Endodermal cell (in vitro differentiated cells): ENCODE measurements at places on chromosomes 3 and 15.

DNA sequence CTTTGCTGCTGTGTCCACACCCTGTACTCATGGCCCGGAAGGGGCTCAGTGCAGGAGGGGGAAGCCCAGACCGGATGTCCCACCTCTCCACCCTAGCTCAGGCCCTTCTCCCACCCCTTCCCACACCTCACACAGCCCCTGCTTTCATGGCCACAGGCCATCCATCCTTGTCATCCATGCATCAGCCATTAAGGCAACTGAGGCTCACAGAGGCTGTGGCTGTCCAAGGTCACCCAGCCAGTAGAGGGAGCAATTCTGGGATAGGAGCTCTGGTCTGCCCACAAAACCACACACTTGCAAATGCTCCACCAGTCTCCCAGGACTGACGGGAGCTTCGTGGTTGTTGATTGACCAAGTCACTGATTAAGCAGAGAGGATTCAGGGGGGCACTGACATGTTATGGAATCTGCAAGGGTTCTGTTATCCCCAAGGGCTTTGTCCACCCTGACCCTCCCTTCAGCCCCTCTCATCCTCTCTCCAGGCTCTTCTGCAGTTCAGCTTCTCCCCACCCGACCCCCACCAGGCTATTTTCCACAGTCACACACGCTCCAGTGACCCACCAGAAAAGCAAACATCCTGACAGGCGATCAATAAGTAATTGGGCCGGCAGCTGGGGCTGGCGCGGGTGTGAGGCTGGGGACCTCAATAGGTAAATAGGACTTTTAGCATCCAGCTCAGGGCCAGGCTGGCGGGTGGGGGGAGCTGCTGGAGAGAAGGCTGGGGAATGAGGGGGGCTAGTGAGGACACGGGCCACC lies 15.1 kb downstream of the LINGO1 start:
- peak; percentile 82 for DNase-seq

- no peak for DNase-seq
Observed at GRCh38 chr15:32908135-32908801, 190.5 kb downstream of the GREM1 start.

- DNase-seq: no peak
Observed at GRCh38 chr3:51044982-51045381, 340.1 kb upstream of the MANF start.

DNA sequence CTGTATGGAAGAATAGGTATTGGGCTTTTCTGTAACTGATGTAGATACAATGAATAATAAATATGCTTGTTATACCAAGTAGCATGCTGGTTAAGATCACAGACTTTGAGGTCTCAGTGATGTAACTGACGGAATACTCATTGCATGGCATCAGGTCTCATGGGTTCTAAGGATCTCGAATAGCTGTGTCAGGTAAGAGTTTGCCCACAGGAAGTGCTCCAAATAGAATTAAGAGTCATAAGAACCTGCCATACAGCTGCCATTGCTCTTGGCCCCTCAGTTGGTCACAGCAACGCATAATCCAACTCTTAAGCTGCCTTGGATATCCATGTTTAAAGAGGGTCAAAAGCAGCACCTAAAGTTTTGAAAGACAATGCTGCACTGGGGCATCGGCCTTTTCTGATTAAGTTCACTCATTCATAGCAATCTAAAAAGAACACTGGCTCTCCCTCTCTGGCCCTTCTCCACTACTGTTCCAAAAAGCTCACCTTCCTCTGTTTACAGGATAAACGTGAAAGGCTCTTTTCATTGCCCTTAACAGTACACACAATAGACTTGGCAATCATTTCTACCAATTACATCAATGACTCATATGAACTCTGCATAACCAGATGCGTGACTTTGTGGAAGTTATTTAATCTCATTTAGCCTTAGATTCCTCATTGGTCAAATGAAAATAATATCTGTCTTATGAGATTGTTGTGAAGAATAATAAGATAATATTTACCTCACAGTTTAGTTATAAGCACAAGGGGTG lies 74.6 kb downstream of the ZBTB20 start:
- DNase-seq: no peak

GRCh38 chr3:71258526-71258925 lies 325.0 kb downstream of the FOXP1 start:
- DNase-seq: no peak

- DNase-seq: no peak
Observed at GRCh38 chr3:52092891-52093290, 36.5 kb upstream of the DUSP7 start.

- DNase-seq: no peak
Observed at GRCh38 chr3:102105193-102105592, 255.9 kb downstream of the NFKBIZ start.

- peak; percentile 43 for DNase-seq
Observed at GRCh38 chr3:129312021-129312639, 33.5 kb downstream of the HMCES start.

DNA sequence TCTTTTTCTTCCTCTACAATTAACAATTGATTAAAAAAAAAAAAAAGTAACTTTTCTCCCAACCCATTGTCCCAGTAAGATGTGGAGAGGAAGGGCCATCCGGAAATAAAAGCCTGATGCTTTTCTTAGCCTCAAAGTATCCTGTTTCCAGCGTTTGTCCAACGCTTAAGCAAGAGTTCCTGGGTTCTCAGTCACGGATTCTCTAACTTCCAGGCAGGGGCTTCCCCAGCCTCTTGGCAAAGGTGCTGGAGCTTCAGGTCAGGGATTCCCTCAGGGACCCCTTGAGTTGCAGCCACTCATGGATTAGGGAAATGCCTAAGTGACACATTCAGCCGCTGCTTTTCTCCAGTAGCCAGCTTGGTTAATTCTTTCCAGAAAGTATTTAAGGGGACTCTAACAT lies 22.3 kb upstream of the C2CD4B start:
- DNase-seq: no peak

GRCh38 chr3:186496016-186496415 lies 48.2 kb downstream of the CRYGS start:
- peak; percentile 28 for DNase-seq

DNA sequence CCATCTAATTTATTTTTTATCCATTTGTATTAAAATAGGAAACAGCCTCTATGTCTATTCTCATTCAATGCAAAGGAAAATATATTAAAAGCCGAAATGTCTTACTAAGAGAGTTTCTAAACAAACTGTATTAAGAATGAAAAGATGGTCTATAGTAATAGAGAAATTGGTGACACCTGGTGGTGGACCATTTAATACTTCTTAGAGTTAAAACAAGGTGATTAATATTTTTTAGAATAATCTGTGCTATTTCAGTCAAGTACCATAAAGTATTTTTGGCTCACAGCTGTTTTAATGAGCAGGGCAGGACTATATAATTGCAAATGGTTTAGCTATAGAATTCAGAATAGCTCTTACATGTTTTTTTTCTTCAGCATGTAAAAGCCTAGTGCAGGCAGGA lies 55.7 kb downstream of the SYNPR start:
- no peak for DNase-seq

DNA sequence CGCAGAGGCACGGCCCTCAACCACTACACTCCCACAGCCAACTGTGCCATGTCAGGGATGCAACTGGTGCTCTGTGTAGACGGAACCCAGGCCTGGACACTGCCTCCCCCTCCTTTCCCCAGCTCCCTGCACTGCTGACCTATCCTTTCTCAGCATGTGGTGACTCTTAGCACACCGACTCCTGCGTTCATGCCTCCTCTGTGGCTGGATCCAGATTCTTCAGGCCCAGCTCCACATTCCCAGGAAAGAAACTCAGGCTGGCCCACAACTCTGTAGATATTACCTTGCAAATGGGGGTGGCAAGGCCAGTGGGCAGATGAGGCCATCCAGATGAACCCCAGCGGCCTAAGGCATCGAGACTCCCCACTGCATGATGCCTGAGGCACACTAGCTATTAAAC lies 272.7 kb downstream of the OCA2 start:
- DNase-seq: no peak

DNA sequence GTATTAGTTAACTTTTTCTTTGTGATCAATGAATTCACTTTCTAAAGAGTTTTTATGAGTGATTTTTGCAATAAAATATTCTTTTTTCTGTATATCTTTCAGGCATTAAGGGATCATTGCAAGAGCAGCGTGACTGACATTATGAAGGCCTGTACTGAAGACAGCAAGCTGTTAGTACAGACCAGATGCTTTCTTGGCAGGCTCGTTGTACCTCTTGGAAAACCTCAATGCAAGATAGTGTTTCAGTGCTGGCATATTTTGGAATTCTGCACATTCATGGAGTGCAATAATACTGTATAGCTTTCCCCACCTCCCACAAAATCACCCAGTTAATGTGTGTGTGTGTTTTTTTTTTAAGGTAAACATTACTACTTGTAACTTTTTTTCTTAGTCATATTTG lies 24.4 kb downstream of the SELENOT start:
- DNase-seq: no peak

DNA sequence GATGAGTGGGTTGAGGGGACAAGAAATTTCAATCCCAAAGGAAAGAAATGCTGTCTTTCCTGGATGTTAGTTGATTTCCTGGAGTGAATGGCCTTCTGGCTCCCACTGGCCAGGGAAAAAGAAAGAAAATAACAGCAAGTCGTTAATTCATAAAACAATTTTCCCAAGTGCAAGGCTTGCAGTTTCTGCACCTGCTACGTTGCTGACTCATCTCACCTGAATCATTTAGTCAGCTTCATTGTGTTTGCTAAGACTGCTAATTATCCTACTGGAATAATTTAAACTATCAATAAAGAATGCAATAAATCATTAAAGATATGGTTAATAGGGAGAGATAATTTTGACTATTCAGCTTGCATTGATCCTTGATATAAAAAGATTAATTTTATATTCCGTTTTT lies 387.6 kb downstream of the ROBO2 start:
- no peak for DNase-seq

DNA sequence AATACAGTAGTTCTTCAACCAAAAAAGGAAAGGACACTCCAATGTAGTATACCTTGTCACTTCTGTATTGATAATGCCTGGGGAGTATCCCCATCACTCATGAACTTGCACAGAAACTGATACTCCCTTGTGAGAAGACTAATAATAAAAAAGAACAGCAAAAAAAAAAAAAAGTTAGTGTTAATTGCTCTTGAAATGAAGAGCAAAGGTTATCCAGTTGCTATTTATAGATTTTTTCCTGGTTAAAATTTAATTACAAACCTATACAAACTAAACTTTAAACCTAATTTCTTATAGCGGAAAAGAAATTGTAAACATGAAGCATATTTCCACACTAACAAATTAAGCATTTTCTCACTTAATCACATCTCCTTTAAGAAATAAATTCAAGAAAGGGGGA lies 6.7 kb downstream of the PLOD2 start:
- no peak for DNase-seq

GRCh38 chr3:141052201-141053069 lies 1.3 kb downstream of the SPSB4 start:
- DNase-seq: peak; percentile 83

DNA sequence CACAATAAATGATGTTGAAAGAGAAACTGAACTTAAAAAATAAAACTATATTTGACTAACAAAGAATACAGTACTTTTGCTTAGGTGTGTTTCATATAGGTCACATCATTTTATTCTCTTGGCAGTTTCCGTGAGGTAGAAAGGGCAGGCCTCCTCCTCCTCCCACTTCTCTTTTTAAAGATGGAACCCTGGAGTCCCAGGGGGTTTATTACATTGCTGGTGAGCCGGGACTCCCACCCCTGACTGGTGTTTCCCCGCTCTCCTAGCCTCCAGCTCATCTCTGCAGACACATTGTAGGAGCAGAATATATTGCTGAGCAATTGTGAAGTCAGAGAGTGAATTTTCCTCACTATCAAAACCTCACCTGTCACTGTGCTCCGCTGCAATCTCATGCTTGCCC lies 30.0 kb downstream of the ZDHHC23 start:
- DNase-seq: no peak

- DNase-seq: no peak
Observed at GRCh38 chr15:90807074-90807785, 61.2 kb upstream of the FURIN start.

DNA sequence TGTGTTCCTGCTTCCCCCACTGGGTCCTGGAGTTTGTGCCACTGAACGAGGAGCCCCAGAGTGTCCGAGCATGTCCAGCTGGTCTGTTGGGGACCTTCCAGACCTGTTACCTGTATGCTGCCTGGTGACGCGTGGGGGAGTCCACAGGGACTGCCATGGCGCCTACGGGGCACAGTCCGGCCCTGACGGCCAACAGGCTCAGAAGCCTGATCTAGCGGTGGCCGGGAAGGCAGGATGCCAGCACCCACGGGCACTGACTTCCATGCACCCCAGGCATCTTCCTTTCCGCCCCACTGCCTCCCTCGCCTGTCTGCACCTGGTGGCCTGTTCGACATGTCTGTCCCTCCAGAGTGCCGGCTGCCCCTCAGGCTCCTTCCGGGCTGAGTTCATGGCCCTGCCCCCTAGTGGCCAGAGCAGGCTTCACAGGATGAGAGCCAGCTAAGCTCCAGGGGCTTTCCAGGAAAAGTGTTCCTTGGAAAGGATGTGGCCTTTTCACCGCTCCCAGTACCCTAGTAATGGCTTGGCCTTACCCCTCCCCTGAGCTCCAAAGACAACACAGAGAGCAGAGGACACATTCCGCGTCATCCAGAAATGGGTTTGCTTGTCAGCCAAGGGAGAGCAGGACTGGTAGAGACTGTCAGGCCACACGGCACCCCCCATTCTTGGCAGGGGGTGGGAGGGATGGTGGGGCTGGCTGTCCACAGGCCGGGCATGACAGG lies 35.7 kb downstream of the NGRN start:
- DNase-seq: peak; percentile 97

- DNase-seq: no peak
Observed at GRCh38 chr3:49844464-49845183, 11.7 kb downstream of the TRAIP start.

DNA sequence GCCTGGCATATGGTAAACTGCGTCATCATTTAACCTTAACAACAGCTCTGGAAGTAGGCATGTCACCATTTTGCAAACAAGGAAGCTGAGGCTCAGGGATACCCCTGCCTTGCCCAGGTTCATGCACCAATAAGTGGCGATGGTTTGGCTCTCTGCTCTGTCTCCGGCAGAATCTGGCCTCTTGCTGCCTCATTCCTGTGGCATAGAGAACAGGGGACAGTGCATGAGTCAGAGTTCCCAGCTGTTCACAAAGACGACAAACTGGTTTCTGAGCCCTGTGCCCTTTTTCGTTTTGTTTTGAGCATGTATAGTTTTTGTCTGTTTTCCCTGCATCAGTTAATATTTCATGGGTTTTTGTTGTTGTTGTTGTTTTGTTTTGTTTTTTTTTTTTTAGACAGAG lies 236.8 kb downstream of the OPA1 start:
- DNase-seq: peak; percentile 53

DNA sequence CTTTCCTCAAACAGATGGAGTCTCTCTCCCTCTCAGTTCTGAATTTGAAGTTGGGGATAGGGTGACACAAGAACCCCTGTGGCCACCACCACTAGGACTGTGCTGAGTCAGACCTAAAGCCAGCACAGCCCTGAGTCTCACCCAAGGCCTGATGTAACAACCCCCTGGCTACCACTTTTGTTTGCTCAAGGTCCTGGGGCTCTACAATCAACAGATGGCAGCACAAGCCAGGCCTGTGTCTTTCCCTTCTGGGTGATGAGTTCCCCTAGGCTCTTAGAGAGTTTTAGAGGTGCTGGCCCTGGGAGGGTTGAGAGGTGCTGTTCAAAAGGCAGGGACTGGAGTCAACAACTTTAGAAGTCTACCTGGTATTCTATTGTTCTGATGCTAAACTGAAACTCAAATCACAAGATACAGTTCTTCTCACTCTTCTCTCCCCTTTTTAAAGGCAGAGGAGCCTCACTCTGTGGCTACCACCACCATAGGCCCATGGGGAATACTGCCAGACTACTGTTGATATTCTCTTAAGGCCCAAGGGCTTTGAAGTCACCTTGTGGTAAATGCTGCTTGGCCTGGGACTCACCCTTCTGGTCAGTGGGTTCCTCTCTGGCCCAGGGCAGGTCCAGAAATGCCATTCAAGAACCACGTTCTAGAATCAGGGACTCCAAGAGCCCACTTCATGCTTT lies 6.5 kb downstream of the OR5K4 start:
- DNase-seq: peak; percentile 60
